ENCODE measurements at places on chromosomes 1 and 21.

GRCh38 chr1:113732802-113733201 lies 26.5 kb downstream of the PHTF1 start:
- DNase-seq = no peak

- no peak for DNase-seq
Observed at GRCh38 chr1:108532730-108533129, 27.2 kb upstream of the EEIG2 start.

GRCh38 chr1:109477821-109478220 lies 5.9 kb upstream of the ATXN7L2 start:
- DNase-seq = no peak

GRCh38 chr21:42745511-42746239 lies 92.3 kb downstream of the PDE9A start:
- no peak for DNase-seq

DNA sequence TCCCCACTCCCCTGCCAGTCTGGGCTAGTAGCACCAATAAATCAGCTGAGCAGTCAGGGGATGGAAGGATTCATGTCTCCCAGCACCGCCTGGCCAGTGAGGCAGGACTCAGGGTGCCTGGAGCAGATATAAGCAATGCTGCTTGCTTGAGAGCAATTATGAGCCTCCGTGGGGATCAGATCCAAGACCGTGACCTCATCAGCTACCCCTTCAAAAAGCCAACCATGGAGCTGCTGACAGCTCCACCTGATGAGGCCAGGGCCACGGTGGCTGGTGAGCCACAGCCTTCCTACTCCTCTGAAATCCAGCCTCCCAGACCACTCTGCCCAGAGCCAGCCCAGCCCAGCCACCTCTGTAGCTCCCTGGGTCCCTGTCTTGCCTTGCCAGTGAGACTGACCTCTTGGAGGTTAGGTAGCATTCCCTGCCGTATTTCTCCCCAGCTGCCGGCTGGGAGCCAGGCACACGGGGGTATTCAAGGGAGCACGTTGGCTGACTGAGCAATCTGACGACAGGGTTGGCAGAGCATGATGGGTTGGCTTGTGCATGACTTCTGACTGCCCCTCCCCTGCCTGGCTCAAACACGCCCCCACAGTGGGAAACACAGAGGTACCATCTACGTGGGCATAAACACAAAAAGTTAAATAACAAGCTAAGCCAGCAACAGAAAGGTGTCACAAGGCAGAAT lies 28.4 kb downstream of the SYT2 start:
- DNase-seq = no peak

DNA sequence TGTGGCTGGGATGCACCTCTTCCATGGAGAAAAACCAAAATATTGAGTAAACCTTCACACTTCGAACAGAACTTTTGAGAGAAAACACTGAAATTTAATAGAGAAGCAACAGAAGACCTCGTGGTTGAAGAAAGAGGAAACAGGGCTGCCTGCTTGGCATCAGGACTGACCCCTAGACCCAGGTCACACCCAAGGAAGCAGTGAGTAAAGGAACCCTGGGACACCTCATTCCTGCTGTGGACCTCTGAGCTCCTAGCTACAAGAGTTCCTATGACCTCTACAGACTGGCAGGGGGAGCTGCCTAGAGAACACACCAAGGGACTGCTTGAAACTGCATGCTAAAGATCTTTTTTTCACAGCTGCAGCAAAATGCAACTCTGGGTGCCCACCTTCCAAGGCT lies 67.8 kb downstream of the FASLG start:
- DNase-seq = no peak

DNA sequence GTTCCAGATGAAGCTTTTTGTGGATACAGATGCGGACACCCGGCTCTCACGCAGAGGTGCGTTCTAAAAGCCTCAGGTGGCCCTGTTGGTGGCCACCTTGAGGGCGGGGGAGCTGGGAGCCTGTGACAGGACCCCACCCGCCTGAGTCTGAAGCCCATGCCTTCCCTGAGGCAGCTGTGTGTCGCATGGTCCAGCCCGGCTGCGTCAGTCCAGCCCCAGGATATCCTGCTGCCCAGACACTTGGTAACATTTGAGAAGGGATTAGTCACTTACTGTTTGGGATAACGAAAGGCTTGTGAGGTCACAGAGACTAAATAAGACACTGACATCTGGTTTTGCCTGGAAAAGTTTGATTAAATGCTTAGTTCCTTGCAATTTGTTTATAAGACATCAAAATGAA lies 68.9 kb downstream of the UCK2 start:
- peak; percentile 44 for DNase-seq

DNA sequence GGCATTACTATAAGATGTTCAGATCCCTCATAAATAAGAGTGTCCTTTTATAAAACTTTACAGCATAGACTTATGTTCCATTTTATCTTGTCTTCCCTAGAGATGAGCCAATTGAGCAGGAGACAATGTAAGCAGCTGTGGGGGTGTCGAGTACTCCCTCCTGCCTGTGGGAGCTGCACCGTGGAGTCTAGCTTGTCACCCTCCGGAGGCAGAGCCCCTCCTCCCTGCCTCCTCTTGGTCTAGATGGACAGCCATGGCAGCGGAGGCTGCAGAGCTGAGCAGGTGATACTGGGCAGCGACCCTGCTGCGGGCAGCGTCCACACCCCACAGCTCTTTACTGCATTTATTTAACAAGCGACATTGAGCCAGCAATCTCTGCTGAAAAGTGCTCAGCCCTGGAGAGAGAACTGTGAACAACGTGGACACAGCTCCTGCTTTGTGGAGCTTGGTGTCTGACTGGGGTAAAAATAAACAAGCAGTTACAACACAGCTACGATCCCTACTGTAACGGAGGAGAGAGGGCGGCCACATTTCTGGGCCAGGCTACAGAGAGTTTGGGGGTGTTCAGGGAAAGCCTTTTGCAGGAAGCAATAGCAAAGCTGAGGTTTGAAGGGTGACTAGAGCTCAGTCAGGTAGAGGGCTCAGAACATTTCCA lies 12.8 kb upstream of the KIF21B start:
- DNase-seq = no peak
